ENCODE measurements at places on chromosomes 6 and 20.

- no peak for DNase-seq
Observed at GRCh38 chr20:36773107-36773596, 411 bp downstream of the DSN1 start.

GRCh38 chr20:43066125-43066524, 123.6 kb downstream of the PTPRT start:
- DNase-seq, result no peak

- no peak for DNase-seq
Observed at GRCh38 chr20:24981790-24982189, 10.8 kb downstream of the APMAP start.

DNA sequence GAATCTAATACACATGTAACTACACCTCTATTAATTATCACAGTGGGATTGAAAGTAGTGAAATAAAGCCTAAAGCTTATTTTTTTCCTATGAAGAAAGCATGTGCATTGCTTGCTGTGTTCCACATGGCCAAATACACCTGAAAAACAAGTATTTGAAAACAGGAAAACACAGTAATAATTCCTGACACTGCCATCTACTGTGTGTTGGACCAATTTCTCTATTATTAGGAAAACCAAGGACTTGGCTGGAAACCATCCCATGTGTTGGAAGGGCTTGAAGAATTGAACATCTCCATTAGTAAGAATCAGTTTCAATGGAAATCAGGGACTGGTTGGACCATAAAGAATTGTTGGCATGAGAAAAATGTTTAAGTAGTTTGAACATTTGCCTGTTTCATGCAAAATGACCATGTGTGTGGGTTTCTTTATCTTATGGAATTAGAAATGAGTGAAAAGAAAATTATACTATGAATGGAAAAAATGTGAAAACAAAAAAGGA, 124.1 kb downstream of the PHF3 start:
- no peak for DNase-seq

- no peak for DNase-seq
Observed at GRCh38 chr6:168261234-168261633, 58.3 kb downstream of the DACT2 start.

DNA sequence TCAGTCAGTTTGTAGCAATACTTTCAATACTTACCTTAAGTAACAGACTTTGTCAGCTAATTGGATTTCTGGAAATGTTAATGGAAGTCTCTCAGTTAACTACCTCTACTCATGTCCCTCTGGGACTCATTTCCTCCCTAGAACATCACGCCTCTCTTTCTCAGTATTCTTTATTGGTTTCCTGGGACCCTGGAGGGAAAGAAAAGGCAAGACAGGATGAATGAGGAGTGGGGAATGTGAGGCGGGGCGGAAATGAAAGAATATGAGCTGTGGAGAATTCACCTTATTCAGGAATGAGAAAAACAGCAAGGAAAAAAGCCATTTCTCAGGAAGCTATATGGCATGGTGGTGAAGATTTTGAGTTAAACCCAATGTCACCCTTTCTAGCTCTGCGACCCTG, 62.7 kb downstream of the ANKS1A start:
- no peak for DNase-seq

- no peak for DNase-seq
Observed at GRCh38 chr6:107110200-107110599, 5.1 kb downstream of the BEND3 start.

DNA sequence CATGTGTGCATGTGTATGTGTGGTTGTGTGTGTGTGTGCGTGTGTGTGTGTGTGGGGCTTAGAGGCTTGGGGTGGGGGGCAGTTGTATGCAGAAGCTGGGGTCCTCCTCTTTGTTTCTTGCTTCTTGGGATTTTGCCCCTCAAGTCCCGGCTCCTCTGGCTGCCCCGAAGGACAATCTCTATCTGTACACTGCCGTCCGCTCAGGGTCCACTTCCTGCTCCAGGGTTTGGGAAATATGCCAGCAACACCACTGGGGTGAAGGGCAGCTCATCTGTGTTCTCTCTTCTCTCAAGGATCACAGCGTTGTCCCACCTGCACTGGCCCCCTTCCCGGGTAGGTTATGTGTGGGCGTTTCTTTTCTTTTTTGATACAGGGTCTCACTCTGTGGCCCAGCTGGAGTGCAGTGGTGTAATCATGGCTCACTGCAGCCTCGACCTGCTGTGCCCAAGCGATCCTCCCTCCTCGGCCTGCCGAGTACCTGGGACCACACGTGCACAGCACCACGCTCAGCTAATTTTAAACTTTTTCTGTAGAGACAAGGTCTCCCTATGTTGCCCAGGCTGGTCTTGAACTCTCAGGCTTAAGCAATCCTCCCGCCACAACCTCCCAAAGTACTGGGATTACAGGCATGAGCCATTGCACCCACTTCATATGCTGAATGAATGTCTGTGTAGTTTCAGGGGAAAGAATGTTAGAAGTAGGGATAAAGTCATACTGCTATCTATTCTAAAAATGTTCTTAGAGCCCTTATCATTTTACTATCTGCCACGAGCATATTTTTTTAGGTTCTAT, 25.7 kb downstream of the SLC2A4RG start:
- DNase-seq, result peak; percentile 8

DNA sequence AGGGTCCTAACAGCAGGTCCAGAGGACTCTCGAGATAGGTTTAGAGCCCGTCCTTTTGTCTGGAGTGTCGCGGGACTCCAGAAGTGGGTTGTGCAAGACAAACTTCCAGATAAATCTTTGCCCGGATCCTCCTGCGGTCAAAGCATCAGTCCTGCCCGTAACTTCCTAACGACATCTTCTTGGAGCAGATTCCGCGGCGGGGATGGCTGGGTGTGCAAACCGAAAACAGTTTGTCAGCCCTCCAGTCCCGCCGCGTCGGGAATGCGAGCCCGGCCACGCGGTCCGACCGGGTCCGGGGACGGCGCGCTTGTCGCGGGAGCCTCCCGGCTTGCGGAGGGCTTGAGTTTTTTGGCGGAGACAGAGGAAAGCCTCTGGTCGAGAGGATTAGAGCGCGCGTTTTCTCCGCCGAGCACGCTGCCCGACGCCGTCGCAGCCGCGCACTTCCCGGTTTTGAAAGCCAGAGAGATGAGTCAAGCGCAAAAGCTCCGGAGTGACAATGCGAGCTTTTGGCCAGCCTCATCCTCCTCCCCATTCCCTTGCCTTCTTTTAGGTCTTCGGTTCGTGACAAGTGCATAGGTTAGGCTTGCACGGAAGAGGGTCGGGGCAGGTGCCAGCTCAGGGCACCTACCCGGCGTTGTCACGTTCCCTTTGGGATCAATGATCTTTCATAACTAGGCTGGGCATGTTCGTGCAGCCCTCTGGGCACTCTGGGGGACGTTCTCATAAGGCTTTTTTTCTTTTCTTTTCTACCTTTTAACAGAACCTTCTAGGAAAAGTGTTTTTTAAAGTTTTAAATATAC, 91.3 kb upstream of the PRDM1 start:
- DNase-seq, result peak; percentile 86

DNA sequence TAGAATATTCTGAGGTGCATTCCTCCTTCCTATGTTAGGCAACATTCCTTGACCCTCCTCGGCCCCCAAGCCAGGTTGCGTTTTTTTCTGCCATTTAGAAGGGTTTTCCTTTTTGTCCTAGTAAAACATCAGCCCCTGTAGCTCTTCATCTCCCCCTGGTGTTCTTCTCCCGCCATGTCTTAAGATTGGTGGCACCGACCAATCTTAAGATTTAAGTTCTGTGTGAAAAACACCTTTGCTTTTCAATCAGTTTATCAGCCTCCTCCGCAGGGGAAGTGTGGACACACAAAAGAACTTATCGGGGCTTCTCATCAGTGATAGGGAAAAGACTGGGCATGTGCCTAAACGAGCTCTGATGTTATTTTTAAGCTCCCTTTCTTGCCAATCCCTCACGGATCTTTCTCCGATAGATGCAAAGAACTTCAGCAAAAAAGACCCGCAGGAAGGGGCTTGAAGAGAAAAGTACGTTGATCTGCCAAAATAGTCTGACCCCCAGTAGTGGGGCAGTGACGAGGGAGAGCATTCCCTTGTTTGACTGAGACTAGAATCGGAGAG, 719 bp upstream of the EDN1 start:
- peak; percentile 73 for DNase-seq

- DNase-seq, result no peak
Observed at GRCh38 chr6:98942263-98942803, 5.4 kb downstream of the FBXL4 start.

DNA sequence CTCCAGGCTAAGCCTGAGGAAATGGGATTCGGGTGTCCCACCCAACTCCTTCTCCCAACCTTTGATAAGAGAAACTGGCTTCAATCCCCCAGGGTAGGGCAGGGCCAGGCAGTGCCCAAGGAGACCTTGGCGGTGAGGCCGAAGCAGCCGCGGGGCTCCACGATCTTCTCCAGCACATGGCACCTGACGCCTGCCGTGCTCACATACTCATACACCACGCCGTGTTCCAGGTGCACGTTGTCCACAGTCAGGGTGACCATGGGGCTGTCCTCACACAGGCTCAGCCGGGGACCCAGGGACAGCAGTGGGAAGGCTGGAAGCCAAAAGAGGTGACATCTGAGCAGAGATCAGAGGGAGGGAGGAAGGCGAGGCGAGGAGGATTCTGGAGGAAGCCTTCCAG, 176.5 kb downstream of the PREX1 start:
- no peak for DNase-seq

DNA sequence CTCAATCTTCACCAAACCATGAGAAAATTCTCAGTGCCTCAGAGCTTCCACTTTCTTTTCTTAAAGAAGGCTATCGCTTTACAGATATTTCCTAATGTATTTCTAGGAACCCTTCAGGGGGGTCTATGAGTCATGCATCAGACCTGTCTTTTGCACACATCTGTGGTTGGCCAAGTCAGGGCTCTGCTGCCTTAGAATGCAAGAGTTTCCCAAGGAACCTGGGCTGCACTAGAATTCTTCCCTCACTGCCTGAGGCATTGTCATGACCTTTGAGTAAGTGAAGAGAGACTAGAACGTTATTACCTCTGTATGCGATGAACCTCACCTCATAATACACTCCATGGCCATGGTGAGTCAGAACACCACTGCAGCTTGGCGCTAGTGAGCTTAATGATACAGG, 365.0 kb upstream of the ID4 start:
- peak; percentile 84 for DNase-seq
